ENCODE measurements at places on chromosomes 7 and 10.

DNA sequence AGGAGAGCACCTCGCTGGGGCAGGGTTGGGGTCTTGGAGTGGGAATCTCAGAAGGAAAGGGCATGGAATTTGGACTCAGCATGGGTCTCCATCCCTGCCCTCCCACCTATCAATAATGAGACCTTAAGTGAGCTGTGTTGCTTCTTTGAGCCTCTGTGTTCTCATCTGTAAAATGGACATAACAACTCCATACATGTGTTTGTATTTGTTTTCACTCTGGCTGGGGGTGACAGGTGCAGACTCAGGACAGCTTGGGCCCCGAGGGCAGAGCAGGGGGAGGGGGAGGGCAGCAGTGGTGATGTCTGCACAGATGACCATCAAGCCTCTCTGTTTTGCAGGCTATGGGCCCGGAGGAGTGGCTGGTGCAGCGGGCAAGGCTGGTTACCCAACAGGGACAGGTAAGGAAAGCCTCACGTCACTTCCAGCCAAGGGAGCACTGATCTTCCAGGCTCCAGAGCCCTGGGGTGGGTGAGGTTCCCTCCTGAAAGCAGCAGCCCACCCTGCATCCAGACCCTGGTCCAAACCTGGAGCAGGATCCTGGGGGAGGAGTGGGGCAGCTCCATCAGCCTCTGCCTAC lies 19.9 kb downstream of the ELN start:
- DNase-seq: no peak

DNA sequence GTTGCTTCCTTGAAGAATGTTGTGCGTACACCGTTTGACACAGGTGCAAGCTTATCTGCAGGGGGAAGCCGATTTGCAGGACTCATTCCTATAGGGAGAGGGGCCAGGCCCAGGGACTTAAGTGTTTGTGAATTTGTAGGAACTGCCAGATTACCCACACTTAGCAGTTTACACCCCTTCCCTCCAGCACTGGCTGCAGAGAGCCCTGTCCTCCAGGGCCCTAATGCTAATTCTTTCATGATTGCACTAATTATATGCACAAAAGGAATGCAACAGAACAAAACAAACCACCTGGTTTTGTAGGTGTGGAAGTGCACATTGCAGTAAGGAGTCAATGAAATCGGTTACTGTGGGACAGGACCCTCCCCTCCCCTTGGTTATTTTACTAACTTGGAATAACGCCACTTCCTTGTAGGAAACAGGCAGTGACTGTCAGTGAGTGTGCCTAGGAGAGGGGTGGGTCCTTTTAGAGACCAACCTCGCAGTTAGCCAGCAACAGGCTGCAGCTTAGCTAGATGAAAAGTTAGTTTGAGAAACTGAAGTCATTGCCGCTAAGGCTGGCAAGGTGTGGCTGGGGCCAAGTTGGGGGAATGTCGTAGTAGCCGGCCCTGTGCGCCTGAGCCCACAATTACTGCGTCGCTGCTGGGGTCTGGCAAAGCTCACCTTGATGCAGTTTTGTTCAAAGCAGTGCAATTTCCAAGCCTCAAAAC lies 60.6 kb downstream of the CUX1 start:
- no peak for DNase-seq

GRCh38 chr7:70925411-70926115 lies 206.4 kb upstream of the GALNT17 start:
- DNase-seq: no peak

DNA sequence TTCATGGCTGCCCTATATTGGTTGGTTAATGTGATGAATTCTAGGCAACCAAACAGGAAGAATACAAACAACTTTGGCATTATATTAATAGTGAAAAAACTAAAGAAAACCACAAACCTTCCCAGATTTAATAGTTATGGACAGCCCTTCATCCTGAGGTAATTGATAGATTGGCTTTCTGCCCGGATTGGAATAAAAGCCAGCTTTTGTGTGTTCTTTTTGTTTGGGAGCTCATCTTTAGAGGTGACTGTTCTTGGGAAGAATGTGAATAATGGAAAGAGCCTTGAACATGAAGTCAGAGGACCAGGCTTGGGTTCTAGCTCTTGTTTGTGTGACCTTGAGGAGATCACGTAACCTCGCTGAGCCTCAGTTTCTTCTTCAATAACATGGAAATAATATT lies 92.3 kb downstream of the VTI1A start:
- no peak for DNase-seq

- no peak for DNase-seq
Observed at GRCh38 chr10:25304606-25305005, 129.8 kb downstream of the GPR158 start.

- no peak for DNase-seq
Observed at GRCh38 chr7:142696456-142697179, 52.7 kb upstream of the PRSS1 start.

DNA sequence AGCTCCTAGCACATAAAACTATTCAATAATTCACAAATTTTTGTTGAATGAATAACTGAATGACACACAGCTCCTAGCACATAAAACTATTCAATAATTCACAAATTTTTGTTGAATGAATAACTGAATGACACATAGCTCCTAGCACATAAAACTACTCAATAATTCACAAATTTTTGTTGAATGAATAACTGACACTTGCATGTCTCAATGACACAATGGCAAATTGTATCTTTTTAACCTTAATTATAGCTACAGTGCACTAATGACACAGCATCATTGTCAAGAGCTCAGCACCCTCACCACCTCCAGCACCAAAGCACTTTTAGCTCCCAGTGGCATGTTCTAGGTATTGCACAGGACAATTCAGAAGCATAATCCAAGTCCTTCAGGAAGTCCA lies 131.6 kb downstream of the PDE1C start:
- DNase-seq: no peak

GRCh38 chr7:134685250-134685649 lies 38.6 kb downstream of the BPGM start:
- no peak for DNase-seq

- no peak for DNase-seq
Observed at GRCh38 chr7:223118-223800, 30.9 kb downstream of the FAM20C start.

DNA sequence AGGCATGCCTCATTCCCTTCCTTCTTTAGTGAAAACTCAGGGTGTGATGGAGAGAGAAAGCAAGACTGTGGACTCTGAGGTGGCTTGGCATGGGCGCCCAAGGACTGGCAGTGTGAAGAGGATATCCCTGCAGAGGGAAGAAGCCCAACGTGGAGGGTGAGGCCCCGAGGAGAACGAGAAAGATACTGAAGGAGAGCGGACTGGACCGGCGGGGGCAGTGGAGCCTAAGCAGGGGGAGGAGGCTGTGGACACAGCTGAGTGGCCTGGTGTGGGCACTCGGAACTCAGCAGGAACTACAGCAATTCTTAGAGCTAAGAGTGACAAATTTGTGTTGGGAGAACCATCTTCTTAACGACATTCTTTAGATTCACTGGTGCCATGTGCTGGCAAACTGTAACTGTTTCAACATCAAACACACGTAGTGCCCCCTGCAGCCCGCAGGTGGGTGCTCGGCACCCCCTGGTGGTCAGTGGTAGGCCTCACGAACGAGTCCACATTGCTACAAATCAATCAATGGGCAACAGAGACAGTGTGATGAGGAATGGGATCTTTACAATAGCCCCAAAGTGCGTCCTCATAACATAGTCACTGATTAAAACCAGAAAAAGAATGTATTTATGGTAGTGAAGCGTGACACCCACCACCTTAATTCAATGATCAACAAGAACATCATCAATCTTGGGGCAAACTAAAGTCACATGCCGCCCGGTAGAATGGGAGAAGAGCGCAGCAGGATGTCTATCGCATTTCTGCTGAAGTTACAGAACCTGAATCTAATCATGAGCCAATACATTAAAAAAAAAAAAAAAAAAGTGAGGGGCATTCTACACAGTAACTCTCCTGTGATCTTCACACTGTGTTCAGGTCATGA lies 2.0 kb upstream of the SFTPA1 start:
- no peak for DNase-seq

- peak; percentile 59 for DNase-seq
Observed at GRCh38 chr10:101568054-101568745, 19.9 kb downstream of the POLL start.

DNA sequence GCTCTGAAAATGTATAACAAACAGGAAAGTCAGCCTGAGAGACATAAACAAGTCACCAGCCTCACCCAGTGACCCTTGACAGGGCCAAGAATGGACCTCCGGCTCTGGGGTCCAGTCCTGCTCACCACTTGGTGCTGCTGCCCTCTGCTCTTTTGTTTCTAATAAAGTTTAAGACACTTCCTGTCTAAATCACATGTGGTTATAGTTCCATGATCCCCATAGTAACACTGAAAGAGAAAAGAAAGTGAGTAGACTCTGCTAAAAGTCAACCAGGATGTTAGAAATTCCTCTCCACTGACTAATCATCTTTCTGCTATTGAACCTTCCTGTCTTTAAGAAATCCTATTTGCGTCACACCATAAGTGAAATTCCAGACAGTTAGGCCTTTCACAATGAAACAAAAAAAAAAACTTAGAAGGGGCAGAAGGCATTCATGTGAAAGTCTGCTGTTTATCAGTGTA lies 179.2 kb upstream of the BET1 start:
- DNase-seq: no peak

All from RWPE2 (cell line).